H1 (cell line): ENCODE measurements at places on chromosomes 11 and 22.

DNA sequence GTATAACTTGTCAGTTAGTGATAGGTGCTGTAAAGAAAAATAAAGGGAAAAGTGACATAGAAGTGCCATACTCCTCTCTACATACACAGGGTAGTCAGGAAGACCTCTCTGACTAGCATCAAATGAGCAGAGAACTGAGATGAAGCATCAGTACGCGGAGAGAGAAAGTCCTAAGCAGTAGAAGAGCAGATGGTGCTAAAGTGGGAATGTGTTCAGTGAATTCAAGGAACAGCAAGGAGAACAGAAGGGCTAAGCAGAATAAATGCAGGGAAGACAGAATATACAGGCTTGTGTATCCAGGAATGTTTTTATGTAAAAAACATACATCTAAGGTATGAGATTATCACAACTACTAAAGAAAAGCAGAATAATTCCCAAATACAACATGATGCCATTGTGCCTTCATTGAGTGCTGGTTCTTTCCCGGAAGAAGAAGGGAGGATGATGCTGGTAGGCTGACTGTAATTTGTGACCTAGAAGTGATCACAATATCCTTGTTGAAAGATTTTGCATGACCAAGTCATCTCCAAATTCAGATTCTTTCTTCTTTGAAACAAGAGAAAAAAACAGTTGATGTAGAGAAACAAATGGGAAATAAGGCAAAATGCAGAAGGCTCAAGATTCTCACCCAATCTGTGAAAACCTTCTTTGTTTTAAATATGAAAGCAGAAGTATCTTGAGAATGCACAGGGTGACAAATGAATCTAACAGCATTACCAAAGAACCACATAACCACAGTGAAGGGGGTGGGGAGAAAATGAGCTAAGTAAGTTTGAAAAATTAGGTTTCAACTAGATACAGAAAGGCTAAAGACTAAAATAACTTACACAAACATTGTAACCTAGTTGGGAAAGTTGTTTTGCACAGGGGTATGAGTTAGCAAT is 20.5 kb downstream of the MRE11 start:
- no peak for DNase-seq

GRCh38 chr11:3803726-3804495 is 4.4 kb upstream of the PGAP2 start:
- no peak for DNase-seq

DNA sequence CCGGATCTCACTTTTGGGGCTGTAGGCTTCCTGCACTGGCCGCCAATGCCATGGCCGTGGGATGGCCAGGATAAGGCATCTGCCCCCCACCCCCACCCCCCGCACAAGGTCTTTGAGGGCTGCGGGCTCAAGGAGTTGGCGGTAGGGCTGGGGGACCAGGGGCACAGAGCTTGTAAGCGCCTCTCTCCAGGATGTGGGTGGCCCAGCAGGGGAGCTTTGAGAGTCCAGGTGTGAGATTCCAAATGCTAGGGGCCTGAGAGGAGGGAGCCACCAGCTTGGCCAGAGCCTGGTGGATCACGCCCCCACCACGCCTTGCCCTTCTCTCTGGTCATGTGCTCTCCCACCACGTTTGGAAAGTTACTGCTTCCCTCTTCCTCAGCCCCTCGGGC is 5.0 kb downstream of the CD81 start:
- no peak for DNase-seq

DNA sequence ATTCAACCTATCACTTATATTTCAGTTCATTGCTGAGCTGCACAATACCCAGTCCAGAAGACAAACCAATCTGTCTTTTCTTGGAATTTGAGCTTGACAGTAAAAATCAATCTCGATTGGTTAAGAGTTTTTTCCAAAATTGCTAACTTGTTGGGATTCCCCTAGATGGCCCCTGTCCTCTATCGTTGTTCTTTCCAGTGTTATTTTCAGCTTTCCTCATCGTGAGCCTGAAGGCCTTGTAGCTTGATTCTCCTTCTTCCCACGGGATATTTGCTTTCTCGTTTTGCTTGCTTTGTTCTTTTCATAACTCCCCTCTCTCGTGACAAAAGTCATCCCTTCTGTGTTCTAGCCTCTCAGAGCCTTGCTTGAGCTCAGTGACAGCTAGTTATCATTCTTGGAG is 3.1 kb downstream of the OR8B8 start:
- DNase-seq, result no peak

GRCh38 chr22:42693763-42694683 is 26.6 kb downstream of the A4GALT start:
- DNase-seq, result no peak

DNA sequence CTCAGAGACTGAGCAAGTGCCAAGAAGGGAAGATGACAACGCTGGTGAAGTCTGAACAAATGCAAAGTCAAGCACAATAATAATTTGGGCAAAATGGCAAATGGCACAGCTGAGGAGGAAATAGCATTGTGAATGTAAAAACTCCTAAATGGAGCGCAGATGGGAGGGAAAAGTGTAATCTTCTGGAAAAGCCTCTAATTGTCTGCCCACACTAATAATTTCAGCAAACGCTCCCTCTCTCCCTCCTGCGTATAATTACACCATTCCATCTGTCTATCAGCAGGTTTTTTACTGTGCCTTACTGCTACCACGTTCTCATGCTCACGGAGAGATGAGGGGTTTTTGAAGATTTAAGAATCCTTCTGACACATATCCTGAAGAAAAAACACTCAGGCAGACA is 302.6 kb downstream of the KIRREL3 start:
- DNase-seq, result no peak
